ENCODE measurements at places on chromosomes 2 and 18. TPM values are rescaled to one million over a fixed set of nuclear protein-coding genes. Genes with fewer than 3 reads are reported as not detected.

The MYO7B gene
- total RNA-seq: 0.27 TPM

The DTNA gene
- total RNA-seq: 113 TPM

The GNAL gene
- total RNA-seq: 5.8 TPM

DNA sequence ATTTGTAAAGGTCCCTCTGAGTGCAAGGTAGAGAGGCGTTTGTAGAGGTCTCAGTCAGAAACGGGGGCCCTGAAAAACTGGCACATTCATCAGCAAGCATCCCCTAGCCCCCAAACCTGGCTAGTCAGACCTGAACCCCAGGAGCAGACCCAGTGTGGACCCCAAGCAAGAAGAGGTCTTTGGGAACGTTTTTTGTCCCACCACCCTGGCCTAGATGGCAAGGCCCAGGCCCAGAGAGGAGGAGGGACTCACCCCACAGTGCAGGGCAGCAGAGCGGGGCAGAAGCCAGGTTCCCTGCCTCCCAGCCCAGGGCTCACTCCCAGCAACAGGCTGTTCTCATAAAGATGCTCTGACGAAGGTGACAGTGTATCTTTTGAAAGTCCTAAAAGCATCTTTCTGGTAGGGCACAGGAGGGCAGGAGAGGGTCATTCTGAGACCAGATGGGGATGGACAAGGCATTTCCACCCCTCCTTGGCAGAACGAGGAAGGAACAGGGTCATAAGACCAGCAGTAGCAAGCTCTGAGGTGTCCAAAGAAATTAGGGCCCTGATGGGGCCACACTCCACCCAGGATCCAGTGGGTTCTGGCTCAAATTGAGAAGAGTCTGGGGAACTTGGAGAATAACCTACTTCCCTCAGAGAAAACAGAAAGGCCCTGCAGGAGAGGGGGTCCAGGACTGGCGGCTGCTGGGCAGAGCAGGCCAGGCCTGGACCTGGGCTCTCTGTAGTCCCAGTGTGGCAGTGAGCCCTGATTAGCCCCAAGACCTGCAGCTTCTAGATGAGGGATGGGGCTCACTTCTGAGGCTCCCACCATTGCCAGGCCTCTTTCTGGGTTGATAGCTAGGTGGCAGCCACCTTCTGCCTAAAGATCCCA, 18.2 kb downstream of the ADRA2B start:
- no peak for DNase-seq

- no peak for DNase-seq
Measured at GRCh38 chr2:121006743-121007489, 271.2 kb downstream of the GLI2 start.

- no peak for DNase-seq
Measured at GRCh38 chr2:107597507-107597906, 229.2 kb upstream of the RGPD4 start.

- no peak for DNase-seq
Measured at GRCh38 chr2:235165631-235166030, 213.8 kb downstream of the SH3BP4 start.

All from left cardiac atrium (tissue), 4 donors.